ENCODE measurements at places on chromosomes 6 and 20.

- no peak for DNase-seq
Observed at GRCh38 chr20:34089655-34090345, 22.2 kb downstream of the EIF2S2 start.

DNA sequence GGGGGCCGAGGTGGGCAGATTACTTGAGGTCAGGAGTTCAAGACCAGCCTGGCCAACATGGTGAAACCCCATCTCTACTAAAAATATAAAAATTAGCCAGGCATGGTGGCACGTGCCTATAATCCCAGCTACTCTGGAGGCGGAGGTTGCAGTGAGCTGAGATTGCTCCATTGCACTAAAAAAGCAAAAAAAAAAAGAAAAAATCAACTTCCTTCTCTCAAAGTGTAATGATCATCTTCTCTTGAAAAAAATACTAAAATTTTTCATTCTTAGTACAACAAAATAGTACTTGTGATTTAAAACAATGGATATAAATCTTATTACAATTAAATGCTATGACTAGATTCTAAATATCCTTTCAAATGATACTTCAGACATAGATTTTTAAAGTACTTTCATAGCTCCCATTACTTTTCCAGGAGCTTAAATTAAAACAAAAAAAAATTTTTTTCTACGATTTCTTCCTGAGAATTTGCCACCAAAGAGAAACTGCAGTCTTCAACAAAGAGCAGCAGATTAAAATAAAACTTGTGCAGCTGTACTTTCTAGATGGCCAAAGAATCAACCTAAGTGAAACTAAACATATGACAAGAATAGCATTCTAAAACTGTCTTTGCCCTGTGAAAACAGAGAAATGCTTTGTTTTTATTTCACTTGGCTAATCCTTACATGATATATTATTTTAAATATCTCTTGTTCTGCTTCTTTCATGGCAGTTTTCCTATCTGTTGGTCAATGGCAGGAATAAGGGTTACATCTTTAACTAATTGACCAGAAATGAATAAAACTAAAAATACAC, 75.2 kb downstream of the MAP3K5 start:
- no peak for DNase-seq

DNA sequence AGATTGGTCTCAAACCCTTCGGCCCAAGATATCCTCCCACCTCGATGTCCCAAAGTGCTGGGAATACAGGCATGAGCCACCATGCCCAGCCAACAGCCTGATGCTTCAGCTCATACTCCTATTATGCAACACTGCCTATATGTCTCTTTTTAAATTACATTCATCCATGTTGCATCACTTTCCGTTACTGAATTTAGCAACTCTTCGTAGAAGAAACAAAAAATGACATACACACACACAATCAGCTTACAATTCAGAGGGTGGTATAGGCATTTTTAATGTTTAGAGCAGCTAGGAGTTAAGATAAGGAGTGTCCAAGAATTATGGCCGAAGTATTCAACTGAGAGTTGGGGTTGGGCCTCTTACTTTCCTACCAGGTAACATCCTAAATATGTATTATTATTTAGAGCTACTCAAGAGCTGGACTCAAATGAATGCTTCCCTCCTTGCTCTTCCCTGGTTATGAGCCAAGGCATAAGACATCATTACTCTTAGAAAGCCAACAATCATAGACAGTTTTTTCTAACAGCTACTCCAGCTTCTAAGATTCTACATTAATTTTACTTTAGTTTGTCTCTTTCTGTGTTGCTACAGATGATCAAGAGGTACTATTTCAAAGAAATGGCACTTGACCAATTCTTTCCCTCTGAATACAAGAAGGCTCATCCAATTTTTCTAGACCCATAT, 62.0 kb upstream of the BMP5 start:
- DNase-seq = no peak

DNA sequence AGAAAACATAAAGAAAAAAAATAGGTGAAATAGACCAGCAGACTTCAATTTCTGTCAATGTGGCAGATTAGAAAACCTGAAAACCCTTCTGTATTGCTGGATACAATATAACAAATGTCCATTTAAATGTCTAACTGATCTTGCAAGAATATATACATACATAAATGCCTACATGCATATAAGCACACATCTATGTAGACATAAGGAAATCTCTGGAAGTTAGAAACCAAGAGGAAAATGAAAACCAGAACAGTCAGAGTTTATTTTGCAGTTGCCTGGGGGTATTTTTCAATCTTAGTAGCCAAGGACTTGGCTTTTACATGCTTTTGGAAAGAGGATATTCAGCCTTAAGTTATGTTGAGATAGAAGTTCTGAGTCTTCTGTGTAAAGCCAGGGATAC, 184.0 kb downstream of the RPS12 start:
- no peak for DNase-seq

DNA sequence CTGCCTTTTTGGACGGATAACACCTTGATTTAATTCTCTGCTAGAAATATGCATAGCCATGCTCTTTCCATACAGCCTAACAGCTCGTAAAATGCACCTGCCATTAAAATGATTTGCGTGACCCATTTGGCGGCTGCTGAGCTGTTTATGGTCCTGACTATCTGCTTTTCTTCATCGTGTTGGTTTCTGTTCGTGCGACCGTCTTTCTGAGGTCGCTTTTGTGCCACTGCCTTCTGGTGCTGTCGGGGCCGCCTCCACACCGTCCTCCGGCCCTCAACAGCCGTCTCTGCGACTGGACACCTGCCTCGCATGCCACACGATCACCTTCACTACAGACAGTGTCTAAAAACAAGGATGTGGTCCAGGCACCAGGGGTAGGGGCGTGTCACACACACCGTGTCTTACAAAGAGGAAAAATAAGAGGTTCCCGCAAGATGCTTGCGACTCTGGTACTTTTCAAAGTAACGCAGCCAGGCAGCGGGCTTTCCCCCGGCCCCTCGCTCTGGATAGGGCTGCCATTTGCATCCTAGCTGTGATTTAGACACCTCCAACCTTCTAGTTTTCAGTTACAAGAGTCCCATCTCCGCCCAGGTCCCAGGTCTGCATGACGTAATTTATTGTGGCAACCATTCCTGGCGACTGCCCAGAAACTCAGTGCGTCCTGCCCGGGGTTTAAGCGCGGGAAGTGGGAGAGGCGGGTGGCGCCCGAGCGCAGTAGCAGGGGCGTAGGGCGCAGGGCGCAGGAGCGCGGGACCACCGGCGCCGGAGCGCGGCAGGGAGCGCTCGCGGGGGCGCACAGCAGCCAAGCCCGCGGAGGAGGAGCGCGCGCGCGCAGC, at the start of gene STMND1:
TSS of gene STMND1 (plus strand) at position 629 of the 836 bp plus-strand sequence. CDS start 208 bp downstream, outside the sequence.
- peak; percentile 6 for DNase-seq

DNA sequence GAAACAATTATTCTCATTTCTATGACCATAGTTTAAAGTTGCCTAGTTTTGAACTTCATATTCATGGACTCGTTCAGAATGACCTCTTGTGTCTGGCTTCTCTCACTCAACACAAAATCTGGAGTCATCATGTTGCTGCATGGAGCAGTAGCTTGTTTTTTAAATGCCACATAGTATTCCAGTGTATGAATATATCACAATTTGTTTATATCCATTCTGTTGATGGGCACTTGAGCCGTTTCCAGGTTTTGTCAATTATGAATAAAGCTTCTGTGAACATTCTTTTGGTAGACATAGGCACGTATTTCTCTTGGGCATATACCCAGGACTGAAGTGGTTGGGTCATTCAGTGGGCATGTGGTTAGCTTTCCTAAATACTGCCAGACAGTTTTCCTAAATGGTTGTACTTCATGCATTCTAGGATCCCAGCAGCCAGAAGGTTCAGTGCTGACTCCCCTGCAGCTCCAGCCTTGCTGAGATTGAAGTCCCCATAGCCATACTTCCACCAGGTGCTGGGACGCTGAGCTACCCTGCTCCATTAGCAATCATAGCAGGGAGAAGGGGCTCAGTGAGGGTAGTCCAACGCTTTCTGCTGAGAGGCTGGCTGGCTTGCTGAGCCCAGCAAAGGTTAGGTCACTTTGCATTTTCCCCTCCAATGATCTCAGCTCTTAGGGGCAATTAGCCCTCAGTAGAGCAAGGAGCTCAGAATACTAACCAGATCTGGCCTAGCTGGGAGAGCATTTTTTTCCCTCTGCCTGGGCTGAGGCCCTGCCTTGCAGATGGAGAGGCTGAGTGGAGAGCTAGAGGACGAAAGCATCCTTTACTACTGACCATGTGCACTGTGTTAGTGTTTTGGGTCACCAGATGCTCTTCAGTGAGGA, 35.7 kb upstream of the CTNNBL1 start:
- DNase-seq = no peak

- no peak for DNase-seq
Observed at GRCh38 chr20:33671573-33672288, 2.5 kb downstream of the NECAB3 start.

DNA sequence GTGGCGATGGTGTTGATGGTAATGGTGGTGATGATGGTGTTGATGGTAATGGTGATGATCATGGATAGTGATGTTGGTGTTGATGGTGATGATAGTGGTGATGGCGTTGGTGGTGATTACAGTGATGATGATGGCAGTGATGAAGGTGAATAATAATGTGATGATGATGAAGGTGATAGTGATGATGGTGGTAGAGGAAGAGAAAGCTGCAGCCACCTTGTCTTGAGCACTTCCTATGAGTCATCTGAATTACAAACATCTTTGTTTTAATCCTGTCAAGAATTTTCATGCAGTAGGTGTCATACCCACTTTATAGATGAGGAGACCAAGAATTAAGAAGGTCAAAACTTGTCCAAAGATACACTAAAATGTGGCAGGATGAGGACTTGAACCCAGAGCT, 242.4 kb downstream of the TAF4 start:
- DNase-seq = no peak

- no peak for DNase-seq
Observed at GRCh38 chr20:18006684-18007083, 37.9 kb downstream of the MGME1 start.

- no peak for DNase-seq
Observed at GRCh38 chr6:140850438-140850837, 1282.3 kb upstream of the GJE1 start.

- no peak for DNase-seq
Observed at GRCh38 chr20:13915284-13915683, 75.1 kb downstream of the SEL1L2 start.

- no peak for DNase-seq
Observed at GRCh38 chr20:13442986-13443385, 195.7 kb downstream of the TASP1 start.

DNA sequence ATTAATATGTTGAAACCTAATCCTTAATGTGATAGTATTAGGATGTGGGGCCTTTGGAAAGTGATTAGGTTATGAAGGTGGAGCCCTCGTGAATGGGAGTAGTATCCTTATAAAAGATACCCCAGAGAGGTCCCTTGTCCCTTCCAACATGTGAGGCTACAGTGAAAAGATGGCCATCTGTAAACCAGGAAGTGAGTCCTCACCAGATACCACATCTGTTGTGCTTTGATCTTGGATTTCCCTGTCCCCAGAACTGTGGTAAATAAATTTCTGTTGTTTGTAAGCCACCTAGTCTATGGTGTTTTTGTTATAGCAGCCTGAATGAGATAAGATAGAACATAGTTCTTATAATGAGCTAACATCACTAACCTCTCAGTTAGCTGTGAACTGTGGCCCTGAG, 16.6 kb upstream of the CALHM6 start:
- no peak for DNase-seq

- no peak for DNase-seq
Observed at GRCh38 chr6:3568396-3569082, 111.7 kb upstream of the SLC22A23 start.

GRCh38 chr6:80333342-80333741, 226.9 kb downstream of the BCKDHB start:
- DNase-seq = no peak

GRCh38 chr20:437787-438486, 24.4 kb downstream of the TBC1D20 start:
- no peak for DNase-seq

Measured in activated CD4-positive, alpha-beta T cell treated with anti-CD3 and anti-CD28 coated beads for 48 hours (primary cell).